ENCODE measurements at places on chromosomes 1 and 21.

- DNase-seq = no peak
Measured at GRCh38 chr1:61259379-61260148, 177.2 kb downstream of the NFIA start.

DNA sequence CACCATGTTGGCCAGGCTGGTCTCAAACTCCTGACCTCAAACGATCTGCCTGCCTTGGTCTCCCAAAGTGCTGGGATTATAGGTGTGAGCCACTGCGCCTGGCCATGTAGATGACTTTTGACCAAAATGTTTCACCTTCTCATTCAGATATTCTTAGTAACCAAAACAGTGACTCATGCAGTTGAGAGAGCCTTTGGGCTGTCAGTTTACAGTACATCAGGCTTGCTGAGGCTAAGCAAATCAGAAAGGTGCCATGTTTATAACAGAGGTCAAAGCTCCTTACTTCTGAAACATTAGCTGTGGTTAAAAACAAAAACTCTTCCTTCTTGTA is 21.0 kb downstream of the CNIH4 start:
- no peak for DNase-seq

DNA sequence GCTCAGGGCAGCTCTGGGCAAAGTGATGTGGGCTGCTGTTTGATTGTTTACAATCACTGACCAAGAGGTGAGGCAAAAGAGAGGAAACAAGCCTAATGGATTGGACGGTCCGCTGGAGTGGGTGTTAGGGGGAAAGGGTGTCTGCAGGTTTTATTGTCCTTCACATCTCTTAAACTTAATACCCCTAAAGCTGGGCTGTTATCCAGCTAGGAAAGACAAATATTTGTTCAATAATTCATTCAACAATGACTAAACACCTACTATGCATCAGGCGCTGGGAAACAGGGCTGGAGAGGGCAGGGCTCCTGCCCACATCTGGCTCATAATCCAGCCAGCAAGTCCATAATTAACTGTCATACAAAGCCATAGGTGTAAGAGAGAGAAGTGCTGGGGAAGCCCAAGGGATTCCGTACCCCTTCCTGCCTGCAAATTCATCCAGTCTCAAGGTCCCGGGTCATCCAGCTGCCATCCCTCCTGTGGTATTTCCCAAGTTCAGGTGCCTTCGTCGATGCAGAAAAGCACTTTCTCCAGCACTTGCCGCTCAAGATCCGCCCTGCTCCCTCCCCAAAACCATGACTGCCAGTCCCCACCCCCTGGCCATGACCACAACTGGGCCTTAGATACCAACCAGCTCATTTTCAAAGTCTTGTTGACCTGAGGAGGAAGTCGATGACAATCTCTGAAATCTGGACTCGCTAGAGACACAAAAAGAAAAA is 10.7 kb downstream of the TMEM63A start:
- DNase-seq = no peak

DNA sequence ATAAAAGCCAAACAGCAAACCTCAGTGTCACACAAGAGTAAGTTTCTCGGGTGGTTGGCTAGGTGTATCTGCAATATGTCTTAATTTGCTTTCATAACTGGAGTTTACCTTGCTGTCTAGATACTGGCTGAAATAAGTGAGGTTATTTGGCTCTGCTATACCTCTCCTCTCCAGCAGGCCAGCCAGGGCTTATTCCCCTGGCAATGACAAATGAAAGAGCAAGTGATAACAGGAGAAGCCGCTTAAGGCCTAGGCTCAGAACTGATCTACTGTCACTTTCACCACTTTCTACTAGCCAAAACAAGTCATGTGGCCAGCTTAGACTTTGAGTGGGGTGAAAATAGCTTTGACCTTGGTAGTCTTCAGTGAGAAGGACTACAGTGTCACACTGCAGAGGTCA is 4.8 kb upstream of the RPE65 start:
- no peak for DNase-seq

- no peak for DNase-seq
Measured at GRCh38 chr1:109484519-109484975, 842 bp downstream of the ATXN7L2 start.

Measured in GDM1 (cell line).